ENCODE measurements at places on chromosomes 5 and 9.
A peak's percentile ranks its signal among the peaks of the same experiment; 100 is the strongest.

- DNase-seq, result peak; percentile 63
These were observed 29.7 kb downstream of the CNOT6 start for GRCh38 chr5:180523629-180524466.

DNA sequence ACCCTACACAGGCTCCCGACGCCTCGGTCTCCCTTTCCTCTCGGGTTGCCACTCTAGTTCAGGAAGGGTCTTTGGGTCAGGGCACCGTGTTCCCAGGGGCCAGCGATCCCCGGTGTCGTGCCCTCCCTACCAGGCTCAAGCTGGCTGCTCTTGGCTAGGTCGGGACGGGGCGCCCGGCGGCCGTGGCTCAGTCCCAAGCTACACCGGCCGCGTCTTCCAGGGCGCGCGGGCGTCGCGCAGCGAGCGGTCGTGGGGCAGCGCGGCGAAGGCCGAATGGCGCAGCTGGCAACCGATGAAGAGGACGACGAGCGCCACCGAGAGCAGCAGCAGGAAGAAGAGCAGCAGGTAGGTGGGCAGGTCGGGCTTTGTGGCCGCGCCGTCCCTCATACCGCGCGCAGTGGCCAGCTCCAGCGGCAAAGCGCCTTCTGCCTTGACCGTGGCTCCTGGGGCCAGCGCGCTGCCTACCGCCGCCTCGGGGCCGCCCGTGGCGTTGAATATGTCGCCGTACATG lies 892 bp downstream of the SMIM32 start:
- no peak for DNase-seq

DNA sequence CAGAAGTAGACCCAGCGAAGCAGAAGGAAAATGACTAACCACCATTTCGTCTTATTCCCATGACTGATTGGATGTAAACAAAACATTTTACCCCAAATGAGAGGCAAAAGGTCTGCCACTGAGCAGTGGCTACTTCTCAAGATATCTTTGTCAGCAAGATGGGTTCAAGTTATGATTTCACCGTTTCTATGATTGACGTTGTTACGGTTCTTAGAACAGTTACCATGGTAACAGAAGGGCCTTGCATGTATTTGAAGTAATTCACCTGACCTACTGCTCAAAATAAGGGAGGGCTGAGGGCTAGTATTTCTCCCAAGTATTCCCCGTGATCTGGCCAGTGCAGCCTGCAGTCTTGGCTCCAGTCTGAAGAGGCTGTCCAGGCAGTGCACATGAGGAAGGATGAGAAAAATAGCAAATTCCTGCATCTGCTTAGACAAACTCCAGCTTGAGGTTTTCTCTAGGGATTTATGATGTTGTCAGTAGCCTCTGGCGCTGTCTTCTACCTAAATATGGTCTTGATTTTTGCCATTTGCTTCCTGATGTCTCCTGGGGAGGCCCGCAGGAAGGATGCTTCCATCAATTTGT lies 372.7 kb downstream of the TMEM38B start:
- DNase-seq, result no peak

- no peak for DNase-seq
These were observed 14.6 kb downstream of the LMAN2 start for GRCh38 chr5:177336603-177337494.

- no peak for DNase-seq
These were observed 62.2 kb downstream of the DMRTA1 start for GRCh38 chr9:22508790-22509189.

GRCh38 chr5:121890297-121890858 lies 38.7 kb downstream of the FTMT start:
- no peak for DNase-seq

GRCh38 chr5:19923742-19924141 lies 64.3 kb downstream of the CDH18 start:
- peak; percentile 15 for DNase-seq

DNA sequence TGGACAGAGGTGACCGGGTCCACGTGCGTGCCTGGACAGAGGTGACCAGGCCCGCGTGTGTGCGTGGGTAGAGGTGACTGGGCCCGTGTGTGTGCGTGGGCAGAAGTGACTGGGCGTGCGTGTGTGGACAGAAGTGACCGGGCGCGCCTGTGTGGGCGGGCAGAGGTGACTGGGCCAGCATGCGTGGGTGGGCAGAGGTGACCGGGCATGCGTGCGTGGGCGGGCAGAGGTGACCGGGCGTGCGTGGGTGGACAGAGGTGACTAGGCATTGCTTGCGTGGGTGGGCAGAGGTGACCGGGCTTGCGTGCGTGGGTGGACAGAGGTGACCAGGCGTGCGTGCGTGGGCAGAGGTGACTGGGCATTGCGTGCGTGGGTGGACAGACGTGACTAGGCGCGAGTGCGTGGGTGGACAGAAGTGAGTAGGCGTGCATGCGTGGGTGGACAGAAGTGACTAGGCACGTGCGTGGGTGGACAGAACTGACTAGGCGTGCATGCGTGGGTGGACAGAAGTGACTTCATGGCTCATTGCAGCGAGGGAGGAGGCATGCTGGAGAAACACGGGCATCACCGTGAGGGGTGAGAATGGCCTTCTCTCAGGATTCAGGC lies 254.1 kb upstream of the IRX4 start:
- DNase-seq, result no peak

DNA sequence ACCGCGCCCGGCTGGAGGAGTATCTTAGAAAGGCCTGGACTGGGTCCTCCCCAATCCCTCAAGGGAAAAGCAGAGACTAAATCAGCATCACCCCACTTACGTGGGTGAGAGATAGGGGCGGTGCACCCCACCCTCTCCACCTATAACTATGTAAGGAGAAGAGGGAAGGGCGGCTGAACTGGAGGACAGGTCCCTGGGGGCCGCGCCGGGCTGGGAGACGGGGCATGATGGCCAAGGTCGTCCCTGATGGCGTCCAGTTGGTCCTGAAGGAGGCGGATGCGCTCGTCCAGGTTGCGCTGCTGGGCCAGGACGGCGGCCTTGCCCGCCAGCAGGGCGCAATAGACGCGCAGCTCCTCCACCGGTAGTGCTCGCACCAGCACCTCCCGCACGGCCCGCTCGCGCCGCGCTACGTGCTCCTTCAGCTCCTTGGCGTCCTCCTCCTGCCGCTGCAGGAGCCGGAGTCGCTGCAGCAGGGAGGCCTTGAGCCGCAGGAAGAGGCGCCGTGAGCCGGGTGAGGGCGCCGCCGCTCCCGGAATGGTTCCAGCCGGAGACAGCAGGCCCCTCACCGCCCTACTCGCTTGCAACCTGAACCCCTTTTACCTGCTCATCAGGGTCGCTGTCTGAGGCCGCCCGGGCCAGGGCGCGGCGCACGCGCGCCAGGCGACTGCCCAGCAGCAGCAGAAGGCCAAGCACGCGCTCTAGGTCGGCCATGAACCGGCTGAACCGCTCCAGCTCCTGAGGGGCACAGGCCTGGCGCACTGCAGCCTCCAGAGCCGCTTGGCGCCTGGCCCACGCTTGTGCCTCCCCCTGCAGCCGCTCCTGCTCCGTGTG lies 7.6 kb downstream of the SHROOM1 start:
- DNase-seq, result peak; percentile 38

DNA sequence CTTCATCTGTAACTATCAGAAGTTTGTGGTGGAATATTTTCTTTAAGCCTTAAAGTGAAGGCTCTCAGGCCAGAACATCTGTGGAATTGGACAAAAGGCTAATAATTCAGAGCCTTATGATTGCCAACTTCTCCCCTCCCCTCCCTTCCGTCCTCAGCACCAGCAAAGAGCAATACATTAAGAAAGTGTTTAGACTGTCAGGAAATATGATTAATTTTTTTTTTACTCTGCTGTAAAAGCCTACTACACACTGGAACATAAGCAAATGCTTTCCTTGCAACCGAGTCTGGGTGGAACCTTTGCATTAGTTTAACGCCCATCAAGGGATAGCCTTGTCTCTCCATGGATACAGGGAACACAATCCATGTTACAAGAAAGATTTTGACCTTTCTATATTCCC lies 110.3 kb upstream of the TARS1 start:
- no peak for DNase-seq

GRCh38 chr9:133484671-133485437 lies 6.0 kb upstream of the SLC2A6 start:
- DNase-seq, result no peak

DNA sequence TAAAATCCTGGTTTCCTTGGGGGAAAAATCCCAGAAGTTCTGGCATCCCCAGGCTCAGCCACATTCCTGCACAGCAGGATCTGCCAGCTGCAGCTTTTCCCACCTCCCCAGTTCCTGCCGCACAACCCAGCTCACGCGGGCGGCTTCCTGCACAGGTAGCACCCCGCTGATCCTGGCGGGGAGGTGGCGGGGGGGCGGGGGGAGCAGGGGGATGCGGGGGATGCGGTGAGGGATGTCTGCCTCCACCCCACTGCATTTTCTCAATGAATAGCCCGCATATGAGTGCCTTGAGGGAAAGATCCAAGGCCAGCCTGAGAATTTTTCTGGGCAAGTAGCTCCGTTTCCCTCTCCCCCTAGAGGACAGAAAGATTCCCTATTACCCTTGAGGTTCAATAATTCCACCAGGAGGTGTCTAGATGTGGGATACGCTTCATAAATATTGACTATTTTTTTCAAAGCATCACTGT lies 21.1 kb downstream of the GFPT2 start:
- peak; percentile 57 for DNase-seq

- DNase-seq, result peak; percentile 81
These were observed 9.1 kb upstream of the URM1 start for GRCh38 chr9:128361986-128362646.

DNA sequence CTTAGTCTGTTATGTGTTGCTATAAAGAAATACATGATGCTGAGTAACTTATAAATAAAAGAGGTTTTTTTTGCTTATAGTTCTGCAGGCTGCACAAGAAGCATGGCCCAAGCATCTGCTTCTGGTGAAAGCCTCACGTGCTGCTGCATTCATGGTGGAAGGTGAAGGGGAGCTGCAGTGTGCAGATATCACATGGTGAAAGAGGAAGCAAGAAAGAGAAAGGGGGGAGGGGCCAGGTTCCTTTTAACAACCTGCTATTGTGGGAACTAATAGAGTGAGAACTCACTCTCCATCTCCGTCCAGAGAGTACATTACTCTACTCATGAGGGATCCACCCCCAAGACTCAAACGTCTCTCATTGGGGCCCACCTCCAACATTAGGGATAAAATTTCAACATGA lies 12.5 kb upstream of the PARP8 start:
- DNase-seq, result no peak

DNA sequence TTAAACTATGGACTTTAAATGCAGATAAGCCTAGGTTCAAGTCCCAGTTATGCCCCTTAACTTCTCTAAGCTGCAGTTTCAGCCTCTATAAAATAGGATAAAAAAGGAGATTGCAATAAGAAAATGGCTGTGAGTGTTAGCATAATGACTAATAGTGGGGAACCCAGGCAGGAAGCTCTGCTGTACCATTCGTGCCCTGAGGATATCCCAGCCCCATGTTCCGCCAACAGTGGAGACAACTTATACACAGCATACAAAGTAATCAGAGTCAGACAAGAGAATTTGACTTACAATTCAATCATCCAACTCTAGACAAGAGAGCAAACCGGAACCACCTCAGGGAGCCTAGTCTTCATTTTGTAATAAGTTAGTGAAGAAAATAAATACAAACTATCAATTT lies 141.5 kb upstream of the FSTL4 start:
- no peak for DNase-seq

GRCh38 chr9:89797937-89798455 lies 193.2 kb downstream of the GADD45G start:
- DNase-seq, result no peak

DNA sequence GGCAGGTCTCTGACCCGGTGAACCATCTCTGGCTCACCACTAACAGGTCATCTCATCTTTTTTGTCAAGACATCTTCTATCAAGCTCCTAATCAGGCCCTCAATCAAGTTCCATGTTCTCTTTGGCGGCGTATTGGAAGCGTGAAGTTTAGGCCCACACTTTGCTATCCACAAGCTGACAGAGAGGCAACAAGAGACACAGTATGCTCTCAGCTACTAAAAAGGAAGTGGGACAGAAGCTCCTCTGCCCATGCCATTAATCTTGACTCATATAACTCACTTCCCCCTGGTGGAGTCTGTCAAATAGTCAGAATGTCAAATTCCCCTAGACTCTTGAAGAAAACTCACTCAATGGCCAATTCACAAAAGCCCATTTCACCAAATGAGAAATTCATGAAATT lies 77.6 kb upstream of the TMC1 start:
- DNase-seq, result peak; percentile 45

GRCh38 chr9:108864446-108864845 lies 2.4 kb downstream of the ACTL7A start:
- DNase-seq, result no peak

DNA sequence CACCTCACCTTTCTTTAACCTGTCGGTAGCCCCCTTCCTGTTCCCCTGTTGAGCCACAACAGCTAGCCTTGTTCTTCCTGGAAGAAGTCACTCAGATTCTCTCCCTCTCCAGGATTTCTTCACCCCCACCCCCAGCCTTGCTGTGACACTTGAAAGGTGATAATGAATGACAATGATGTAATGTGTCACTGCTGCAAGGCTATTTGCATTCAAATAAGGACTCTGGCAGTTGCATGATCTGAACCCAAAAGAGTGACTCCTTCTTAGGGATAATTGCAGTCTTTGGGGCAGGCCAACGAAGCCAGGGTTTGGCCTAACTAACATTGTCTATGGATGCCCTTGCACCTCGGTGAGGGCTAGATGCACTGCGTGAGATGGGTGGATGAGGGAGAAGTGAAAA lies 154.4 kb upstream of the CLINT1 start:
- DNase-seq, result no peak

DNA sequence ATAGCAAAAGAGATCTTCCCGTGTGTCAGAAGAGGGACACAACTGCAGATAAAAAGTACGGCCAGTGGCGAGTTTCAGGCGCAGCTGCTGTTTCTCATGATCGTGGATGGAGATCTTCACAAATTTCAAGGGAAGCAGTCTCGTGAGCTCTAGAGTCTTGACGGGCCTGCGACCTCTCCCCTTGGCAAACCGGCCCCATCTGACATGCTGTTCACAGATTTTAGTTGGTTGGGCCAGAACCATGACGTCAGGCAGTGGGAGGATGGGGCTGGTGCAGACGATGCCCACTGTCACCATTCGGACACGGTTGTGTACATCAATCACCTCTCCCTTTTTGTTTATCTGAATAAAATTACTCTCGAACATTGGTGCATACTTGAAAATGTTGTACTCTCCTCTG lies 396 bp downstream of the GARIN3 start:
- no peak for DNase-seq

DNA sequence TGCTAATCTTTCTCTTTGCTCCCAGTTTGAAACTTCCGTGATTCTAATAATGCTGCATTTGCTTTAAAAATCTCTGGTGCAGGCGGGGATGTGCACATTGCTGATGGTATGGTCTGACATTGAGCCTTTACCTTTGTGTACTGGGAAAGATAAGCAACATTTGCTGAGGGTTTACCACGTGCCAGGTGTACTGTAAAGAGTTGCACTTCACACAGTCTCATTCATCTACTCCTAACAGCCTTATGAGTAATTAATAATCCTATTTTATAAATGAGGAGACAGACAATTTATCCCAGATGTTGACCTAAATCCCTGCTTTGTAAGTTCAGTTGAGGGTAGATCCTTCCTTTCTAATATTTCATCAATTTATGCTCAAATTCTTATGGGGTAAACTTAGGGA lies 726 bp upstream of the ADGRV1 start:
- DNase-seq, result no peak

DNA sequence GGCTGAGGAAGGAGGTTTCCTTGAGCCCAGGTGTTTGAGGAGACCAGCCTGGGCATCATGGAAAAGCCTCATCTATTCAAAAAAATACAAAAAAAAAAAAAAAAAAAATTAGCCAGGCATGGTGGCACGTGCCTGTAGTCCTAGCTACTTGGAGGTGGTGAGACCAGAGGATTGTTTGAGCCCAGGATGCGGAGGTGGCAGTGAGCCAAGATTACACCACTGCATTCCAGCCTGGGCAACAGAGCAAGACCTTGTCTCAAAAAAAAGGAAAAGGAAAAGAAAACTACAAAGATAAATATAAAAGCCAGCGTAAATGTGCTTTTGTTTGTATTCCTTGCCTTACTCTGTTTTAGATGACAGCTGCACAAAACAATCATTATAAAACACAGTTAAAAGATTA lies 2249.2 kb upstream of the C9orf72 start:
- DNase-seq, result no peak
